ENCODE measurements at places on chromosomes 12 and 14. TPM values are rescaled to one million over a fixed set of nuclear protein-coding genes. Genes with fewer than 3 reads are reported as not detected.
A peak's percentile ranks its signal among the peaks of the same experiment; 100 is the strongest.

DNA sequence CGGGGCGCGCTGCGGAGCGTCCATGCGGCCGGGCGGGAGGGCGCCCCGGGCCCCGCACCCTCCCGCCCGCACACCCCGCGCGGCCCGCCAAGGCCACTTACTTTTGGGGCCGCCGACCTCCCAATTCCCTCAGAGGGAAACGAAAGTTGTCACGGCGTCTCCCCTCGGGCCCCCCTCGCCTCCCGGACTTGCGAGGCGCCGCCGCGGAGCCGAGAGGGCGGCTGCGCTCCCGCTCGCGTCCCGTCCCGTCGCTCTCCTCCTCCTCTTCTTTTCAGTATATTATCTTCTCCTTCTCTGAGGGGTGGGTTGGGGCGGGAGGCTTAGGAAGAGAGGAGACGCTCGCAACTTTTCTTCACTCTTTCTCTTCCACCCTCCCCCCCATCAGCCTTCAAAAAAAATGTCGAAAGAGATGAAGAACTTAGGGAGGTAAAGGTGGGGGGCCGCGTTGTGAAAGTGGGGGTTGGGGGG lies 613 bp downstream of the DUSP16 start:
- H3K4me3 ChIP-seq, result peak overlapping the region; percentile 46
- no peak for DNase-seq
- peaks cover 9% of the 10 kb centered on the region for H3K4me1 ChIP-seq
- H3K36me3 ChIP-seq, result no peaks in the 10 kb centered on the region
- peak overlapping the region; percentile 100 for H3K27ac ChIP-seq

DNA sequence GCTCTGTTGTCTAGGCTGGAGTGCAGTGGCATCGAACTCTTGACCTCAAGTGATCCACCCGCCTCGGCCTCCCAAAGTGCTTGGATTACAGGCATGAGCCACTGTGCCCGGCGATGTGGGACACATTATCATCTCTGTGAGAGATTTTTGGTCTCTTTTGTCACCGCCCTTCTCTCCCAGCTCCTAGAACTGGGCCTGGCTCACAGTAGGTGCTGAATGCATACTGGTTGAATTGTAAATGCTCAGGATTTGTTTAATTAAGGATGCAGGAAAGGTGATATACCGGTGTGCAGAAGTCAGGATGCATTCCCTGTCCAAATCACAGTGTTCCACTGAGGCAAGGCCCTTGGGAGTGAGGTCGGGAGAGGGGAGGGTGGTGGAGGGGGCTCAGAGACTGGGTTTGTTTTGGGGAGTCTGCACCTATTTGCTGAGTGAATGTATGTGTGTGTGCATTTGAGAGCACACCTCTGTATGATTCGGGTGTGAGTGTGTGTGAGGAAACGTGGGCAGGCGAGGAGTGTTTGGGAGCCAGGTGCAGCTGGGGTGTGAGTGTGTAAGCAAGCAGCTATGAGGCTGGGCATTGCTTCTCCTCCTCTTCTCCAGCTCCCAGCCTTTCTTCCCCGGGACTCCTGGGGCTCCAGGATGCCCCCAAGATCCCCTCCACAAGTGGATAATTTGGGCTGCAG lies 1.0 kb upstream of the KRT18 start:
- no peak for DNase-seq
- H3K27ac ChIP-seq, result no peak overlapping the region
- H3K27me3 ChIP-seq, result no peaks in the 10 kb centered on the region
- H3K4me3 ChIP-seq, result no peak overlapping the region

DNA sequence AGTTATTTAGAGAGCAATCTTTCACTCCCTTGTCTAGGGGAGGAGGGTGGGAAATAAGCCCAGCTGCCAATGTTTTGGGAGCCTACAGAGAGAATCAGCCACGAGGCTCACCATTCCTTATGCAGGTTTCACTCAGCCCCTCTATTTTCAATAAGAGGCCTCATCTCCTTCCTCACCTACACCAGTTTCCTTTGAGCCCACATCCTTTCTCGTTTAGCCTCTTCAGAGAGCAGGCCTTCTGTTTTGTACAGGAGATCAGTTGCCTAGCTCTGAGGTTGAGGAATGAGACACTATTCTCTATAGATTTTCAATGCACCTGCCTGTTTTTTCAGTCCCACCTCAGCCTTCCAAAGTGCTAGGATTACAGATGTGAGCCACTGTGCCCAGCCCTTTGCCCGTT lies 17.9 kb downstream of the SNAPC1 start:
- no peaks in the 10 kb centered on the region for H3K36me3 ChIP-seq
- DNase-seq, result no peak
- H3K27me3 ChIP-seq, result no peaks in the 10 kb centered on the region
- H3K4me1 ChIP-seq, result no peaks in the 10 kb centered on the region
- H3K27ac ChIP-seq, result no peak overlapping the region

- H3K36me3 ChIP-seq, result no peaks in the 10 kb centered on the region
- no peak overlapping the region for H3K4me3 ChIP-seq
- no peak overlapping the region for H3K27ac ChIP-seq
- DNase-seq, result no peak
- peaks cover 5% of the 10 kb centered on the region for H3K27me3 ChIP-seq
These were observed 16.3 kb downstream of the ASPG start for GRCh38 chr14:104101651-104102281.

The NUAK1 gene
- total RNA-seq, result 32.0 TPM

DNA sequence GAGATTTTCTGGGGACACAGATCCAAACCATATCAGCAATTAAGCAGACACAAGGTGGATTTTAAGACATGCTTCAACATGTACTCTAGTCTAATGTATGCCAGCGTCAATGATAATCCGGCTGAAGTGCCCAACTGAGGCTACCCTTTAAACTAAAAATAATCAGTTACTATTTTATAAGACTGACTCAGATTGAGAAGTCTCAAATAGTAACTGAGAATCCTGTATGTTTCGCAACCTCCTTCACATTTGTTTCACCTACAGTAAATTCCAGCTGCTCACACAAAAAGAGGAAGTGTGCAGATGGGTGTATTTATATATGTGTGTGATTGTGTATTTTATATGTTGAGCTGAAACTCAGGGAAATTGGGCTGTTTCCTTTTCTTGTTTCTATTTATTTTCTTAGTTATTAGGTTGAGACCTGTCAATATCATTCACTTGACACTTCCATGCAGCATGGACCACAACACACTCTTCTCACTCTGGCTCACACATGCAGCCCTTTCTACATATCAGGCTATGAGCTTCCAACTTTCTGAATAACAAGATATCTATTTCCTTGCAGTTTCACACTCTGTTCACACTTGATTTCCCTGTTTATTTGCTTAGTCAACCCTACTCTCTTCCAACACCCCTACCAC lies 1224.9 kb upstream of the TMEM132C start:
- no peaks in the 10 kb centered on the region for H3K36me3 ChIP-seq
- H3K27me3 ChIP-seq, result no peaks in the 10 kb centered on the region
- H3K4me1 ChIP-seq, result no peaks in the 10 kb centered on the region

DNA sequence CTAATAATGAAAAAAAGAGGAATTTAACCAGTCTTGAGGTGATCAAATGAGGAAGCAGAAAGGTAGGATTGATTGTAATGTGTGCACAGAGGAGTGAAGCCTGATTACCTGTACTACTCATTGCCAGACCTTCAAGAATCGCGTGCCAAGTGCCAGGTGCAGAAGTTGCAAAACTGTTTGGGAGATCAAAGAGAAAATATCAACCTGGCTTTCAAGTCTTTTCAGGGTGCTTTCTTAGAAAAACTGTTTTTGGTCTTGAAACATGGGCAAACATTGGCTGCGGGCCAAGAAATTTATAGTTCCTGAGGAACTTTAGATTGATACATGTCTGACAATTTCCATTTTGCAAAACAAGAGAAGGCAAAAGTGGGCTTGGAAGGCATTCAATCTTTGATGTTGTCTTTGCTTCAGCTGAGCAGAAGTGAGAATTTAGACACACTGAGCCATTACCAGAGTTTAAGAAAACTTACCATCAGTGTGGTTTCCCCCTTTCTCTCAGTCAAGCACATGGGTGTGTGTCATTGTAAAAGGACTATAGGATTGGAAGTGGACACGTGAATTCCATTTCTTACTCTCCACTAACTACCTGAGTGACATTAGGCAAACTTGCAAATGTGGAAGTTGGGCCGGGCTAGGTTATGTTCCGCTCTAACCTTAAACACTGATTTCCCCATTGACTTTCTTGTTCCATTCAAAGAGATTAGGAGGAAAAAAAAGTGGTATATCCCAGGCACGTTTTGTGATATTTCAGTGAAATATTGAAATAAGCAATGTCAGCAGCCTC lies 486.2 kb downstream of the DIO2 start:
- H3K27me3 ChIP-seq, result no peaks in the 10 kb centered on the region
- H3K27ac ChIP-seq, result no peak overlapping the region
- no peak overlapping the region for H3K4me3 ChIP-seq
- no peak for DNase-seq
- no peaks in the 10 kb centered on the region for H3K4me1 ChIP-seq
- no peaks in the 10 kb centered on the region for H3K36me3 ChIP-seq

DNA sequence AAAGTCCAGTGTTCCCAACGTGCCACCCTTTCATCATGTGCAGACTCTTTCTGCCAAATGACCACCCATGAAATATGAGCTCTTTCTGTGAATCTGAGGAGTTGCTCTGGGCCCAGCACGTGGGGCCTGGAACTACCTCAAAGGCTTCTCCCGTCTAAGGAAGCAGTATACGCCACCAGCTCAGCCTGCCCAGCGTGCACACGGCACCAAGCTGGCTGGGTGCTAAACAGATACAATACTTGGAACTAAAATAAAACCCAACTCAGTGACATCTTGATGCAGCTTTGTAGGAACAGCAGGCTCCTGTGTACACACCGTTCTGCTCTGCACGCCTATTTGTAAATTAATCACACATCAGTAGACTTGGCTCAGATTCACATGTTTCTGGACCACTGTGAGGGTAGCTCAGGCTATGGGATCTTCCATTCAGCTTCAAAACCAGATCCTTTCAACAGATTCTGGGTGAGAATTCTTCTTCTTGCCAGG lies 74.8 kb downstream of the ARL6IP4 start:
- no peak overlapping the region for H3K27ac ChIP-seq
- DNase-seq, result no peak
- no peaks in the 10 kb centered on the region for H3K36me3 ChIP-seq

The OR4K15 gene
- total RNA-seq, result not detected

- no peak for DNase-seq
- no peak overlapping the region for H3K4me3 ChIP-seq
- H3K36me3 ChIP-seq, result no peaks in the 10 kb centered on the region
- no peaks in the 10 kb centered on the region for H3K27me3 ChIP-seq
- H3K4me1 ChIP-seq, result peaks cover 84% of the 10 kb centered on the region
These were observed 45.4 kb downstream of the PSMA6 start for GRCh38 chr14:35337269-35338255.

The PIK3C2G gene
- total RNA-seq, result 0.30 TPM

- H3K36me3 ChIP-seq, result no peaks in the 10 kb centered on the region
- H3K4me1 ChIP-seq, result no peaks in the 10 kb centered on the region
- no peaks in the 10 kb centered on the region for H3K27me3 ChIP-seq
- no peak for DNase-seq
These were observed 502.4 kb upstream of the ATP2B1 start for GRCh38 chr12:90211017-90211416.

GRCh38 chr12:68237078-68237477 lies 11.5 kb upstream of the IL26 start:
- no peak for DNase-seq
- no peak overlapping the region for H3K27ac ChIP-seq
- H3K4me1 ChIP-seq, result no peaks in the 10 kb centered on the region
- no peaks in the 10 kb centered on the region for H3K36me3 ChIP-seq

GRCh38 chr12:52643233-52644077 lies 8.6 kb downstream of the KRT2 start:
- no peak overlapping the region for H3K4me3 ChIP-seq
- no peaks in the 10 kb centered on the region for H3K4me1 ChIP-seq
- DNase-seq, result no peak
- no peaks in the 10 kb centered on the region for H3K36me3 ChIP-seq

GRCh38 chr12:96218989-96219678 lies 25.0 kb downstream of the ELK3 start:
- H3K27ac ChIP-seq, result no peak overlapping the region
- peaks cover 17% of the 10 kb centered on the region for H3K4me1 ChIP-seq
- H3K4me3 ChIP-seq, result no peak overlapping the region
- DNase-seq, result no peak
- no peaks in the 10 kb centered on the region for H3K36me3 ChIP-seq

DNA sequence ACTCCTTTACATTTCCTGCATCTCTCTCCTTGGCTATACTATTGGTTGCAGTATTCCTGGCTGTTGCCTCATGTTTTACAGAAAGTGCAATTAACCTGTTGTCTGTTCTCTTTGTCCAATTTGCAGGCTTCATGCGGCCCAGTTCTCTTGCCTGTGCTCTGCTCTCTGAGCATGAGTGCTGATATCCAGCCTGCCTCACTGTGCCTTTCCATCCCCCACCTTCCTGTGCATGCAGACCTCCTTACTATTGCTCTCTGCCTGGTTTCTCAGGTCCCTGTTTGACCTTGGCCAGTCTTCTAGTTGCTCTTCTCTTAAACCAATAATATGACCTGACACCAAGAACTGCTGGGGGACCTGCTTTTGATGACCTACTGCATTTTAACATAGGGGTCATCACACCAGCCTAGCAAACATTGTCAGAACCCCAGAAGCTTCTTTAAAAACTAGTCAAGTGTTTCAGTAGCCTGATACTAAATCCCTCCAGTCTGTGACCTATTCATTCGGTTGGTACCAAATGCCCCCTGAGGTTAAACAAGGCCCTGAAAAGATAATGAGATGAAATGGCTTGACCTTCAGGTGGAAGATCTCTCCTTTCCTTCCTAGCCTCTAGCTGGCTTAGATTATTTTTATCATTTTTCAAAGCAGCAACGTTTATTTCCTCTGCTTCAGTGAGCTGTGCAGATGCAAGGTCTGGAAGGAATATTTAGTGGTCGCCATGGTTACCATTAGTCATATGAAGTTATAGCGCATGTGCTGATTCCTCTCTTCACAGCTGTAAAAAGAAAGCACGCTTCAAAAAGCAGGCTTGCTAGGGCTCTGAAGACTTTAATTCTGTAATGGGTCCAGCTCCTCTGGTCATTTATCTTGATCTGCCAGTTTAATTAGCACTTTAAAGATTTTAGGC lies 216.5 kb downstream of the PHLDA1 start:
- DNase-seq, result no peak
- H3K36me3 ChIP-seq, result no peaks in the 10 kb centered on the region
- no peak overlapping the region for H3K4me3 ChIP-seq
- H3K4me1 ChIP-seq, result peaks cover 11% of the 10 kb centered on the region
- H3K27ac ChIP-seq, result peak overlapping the region; percentile 1

The AMDHD1 gene
- 2.0 TPM for total RNA-seq

The ALKBH1 gene
- total RNA-seq, result 12.3 TPM

The COX14 gene
- 91.5 TPM for total RNA-seq

- H3K36me3 ChIP-seq, result no peaks in the 10 kb centered on the region
- no peaks in the 10 kb centered on the region for H3K27me3 ChIP-seq
- peak overlapping the region; percentile 61 for H3K27ac ChIP-seq
These were observed 18.0 kb upstream of the DYRK2 start for GRCh38 chr12:67630373-67631088.

- H3K27me3 ChIP-seq, result no peaks in the 10 kb centered on the region
- peaks cover 49% of the 10 kb centered on the region for H3K4me1 ChIP-seq
- H3K36me3 ChIP-seq, result no peaks in the 10 kb centered on the region
These were observed 490 bp downstream of the PRORP start for GRCh38 chr14:35122696-35123387.

The SLC16A7 gene
- total RNA-seq, result 23.2 TPM

- peak overlapping the region; percentile 83 for H3K27ac ChIP-seq
- H3K4me3 ChIP-seq, result no peak overlapping the region
- DNase-seq, result no peak
- H3K36me3 ChIP-seq, result no peaks in the 10 kb centered on the region
- H3K4me1 ChIP-seq, result no peaks in the 10 kb centered on the region
These were observed 71.7 kb upstream of the RIN3 start for GRCh38 chr14:92441751-92442504.

- H3K27ac ChIP-seq, result no peak overlapping the region
- no peak overlapping the region for H3K4me3 ChIP-seq
- H3K27me3 ChIP-seq, result no peaks in the 10 kb centered on the region
- no peaks in the 10 kb centered on the region for H3K36me3 ChIP-seq
- DNase-seq, result no peak
- no peaks in the 10 kb centered on the region for H3K4me1 ChIP-seq
These were observed 37.3 kb upstream of the FERMT2 start for GRCh38 chr14:52988139-52988538.

Data from tibial nerve (tissue), 4 donors.